ENCODE measurements at places on chromosomes 3 and 15. TPM values are rescaled to one million over a fixed set of nuclear protein-coding genes. Genes with fewer than 3 reads are reported as not detected.

GRCh38 chr15:99565049-99565298 is 810 bp upstream of the MEF2A start:
- H3K27me3 ChIP-seq = peaks cover 8% of the 10 kb centered on the region
- peak overlapping the region; percentile 84 for H3K4me3 ChIP-seq
- H3K36me3 ChIP-seq = no peaks in the 10 kb centered on the region
- DNase-seq = no peak
- peaks cover 16% of the 10 kb centered on the region for H3K4me1 ChIP-seq

- no peak overlapping the region for H3K4me3 ChIP-seq
- H3K27me3 ChIP-seq = peaks cover 5% of the 10 kb centered on the region
- no peak overlapping the region for H3K27ac ChIP-seq
- H3K36me3 ChIP-seq = no peaks in the 10 kb centered on the region
- no peaks in the 10 kb centered on the region for H3K4me1 ChIP-seq
Observed at GRCh38 chr15:71669688-71670087, 140.7 kb upstream of the NR2E3 start.

DNA sequence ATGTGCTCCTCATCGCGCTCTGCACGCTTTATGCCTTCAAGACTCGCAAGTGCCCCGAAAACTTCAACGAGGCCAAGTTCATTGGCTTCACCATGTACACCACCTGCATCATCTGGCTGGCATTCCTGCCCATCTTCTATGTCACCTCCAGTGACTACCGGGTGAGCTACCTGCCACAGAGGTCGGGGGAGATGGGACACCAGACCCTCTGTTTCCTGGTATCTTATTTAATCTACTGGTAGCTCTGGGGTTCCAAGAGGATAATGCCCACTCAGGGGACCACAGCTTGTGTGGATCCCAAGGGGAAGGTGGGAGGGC is 9.1 kb downstream of the GRM2 start:
- no peaks in the 10 kb centered on the region for H3K4me1 ChIP-seq
- no peaks in the 10 kb centered on the region for H3K27me3 ChIP-seq
- no peak overlapping the region for H3K4me3 ChIP-seq
- DNase-seq = no peak
- H3K27ac ChIP-seq = no peak overlapping the region

DNA sequence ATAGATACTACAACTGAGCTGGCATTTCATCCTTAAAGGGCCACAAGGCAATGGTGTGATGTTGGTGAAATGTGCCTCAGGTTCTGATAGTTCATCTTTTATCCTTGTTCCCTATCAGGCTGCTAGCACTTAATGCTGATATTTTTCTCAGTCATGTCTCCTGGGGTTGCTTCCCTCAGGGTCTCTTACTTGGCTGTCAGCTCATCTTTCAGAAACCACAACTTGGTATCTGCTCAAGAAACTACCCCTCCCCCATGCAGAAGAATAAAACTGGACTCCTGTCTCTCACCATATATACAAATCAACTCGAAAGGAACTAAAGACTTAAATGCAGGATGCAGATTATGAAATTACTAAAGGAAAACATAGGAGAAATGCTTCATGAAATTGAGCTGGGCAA is 308.1 kb downstream of the CHST2 start:
- no peak overlapping the region for H3K27ac ChIP-seq
- DNase-seq = no peak
- no peaks in the 10 kb centered on the region for H3K4me1 ChIP-seq
- no peaks in the 10 kb centered on the region for H3K36me3 ChIP-seq
- H3K4me3 ChIP-seq = no peak overlapping the region

- H3K4me1 ChIP-seq = 0 out of 2 replicates have a peak, but pooled peaks cover 3% of the 10 kb centered on the region
- peaks cover 35% of the 10 kb centered on the region for H3K27me3 ChIP-seq
- no peak overlapping the region for H3K4me3 ChIP-seq
- H3K36me3 ChIP-seq = no peaks in the 10 kb centered on the region
- no peak for DNase-seq
Observed at GRCh38 chr15:77521206-77521605, 100.5 kb downstream of the HMG20A start.

GRCh38 chr3:127667119-127667681 is 5.6 kb upstream of the ABTB1 start:
- H3K4me1 ChIP-seq = no peaks in the 10 kb centered on the region
- no peak for DNase-seq
- peaks cover 27% of the 10 kb centered on the region for H3K36me3 ChIP-seq
- no peak overlapping the region for H3K4me3 ChIP-seq

DNA sequence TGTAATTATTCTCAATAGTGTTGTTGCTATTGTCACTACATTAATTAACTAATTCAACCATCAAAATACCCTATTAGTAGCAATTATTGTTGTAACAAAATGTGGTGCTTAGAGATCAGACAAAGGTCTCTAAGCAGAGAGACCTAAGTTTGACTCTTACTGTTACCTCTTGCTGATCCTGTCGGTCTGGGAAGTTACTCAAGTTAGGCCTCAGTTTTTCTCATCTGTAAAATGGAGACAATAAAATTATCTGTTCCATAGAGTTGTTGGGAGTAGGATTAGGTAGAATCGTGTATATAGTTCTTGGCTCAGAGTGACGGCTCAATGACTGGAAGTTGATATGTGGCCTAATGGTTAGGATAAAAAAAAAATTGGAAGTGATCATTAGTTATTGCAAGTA is 69.8 kb upstream of the ARL8B start:
- no peak overlapping the region for H3K4me3 ChIP-seq
- peaks cover 5% of the 10 kb centered on the region for H3K4me1 ChIP-seq
- DNase-seq = no peak
- no peaks in the 10 kb centered on the region for H3K27me3 ChIP-seq
- no peak overlapping the region for H3K27ac ChIP-seq

The LRRK1 gene
- 0.49 TPM for total RNA-seq

The NPHP3 gene
- 5.3 TPM for total RNA-seq

The C3orf70 gene
- 0.04 TPM for total RNA-seq

The ZNF774 gene
- total RNA-seq = 3.0 TPM

The SLC12A8 gene
- total RNA-seq = not detected

Measured in K562 (cell line).